ENCODE measurements at places on chromosomes 11 and 22.

DNA sequence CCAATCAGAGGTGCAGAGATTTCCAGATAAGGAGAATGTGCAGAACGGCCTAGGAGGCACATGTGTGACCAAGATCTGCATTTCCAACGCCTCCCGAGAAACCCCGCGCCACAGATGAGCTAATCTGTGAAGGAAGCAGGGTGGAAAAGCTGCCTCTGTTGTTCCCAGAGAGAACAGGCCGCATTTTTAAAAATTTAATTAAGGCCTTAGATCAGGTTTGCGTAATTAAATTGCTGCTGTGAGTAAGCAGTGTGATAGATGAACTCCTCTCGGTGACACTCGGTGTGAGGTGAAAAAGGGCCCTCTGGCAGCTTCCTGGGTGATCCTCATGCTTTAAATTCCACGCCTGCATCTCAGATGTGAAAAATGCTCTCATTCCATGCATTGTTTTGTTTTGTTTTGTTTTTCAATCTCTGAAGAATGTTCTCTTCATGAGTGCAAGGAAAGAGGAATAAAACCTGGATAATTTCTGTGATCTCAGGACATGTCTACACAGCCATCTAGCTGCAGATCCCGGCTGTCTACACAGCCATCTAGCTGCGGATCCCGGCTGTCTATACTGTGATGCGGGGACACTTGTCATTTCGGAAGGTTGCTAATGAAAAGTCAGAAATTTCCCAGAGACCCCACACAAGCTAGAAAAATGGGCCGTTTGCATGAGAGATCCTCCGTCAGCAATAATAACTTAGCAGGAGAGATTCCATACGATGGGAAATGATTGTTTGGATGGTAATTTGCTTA, 1398.9 kb downstream of the BRD1 start:
- DNase-seq: no peak

- DNase-seq: no peak
Measured at GRCh38 chr11:15764326-15764725, 592.0 kb downstream of the SOX6 start.

- no peak for DNase-seq
Measured at GRCh38 chr11:61347916-61348461, 13.7 kb downstream of the CYB561A3 start.

DNA sequence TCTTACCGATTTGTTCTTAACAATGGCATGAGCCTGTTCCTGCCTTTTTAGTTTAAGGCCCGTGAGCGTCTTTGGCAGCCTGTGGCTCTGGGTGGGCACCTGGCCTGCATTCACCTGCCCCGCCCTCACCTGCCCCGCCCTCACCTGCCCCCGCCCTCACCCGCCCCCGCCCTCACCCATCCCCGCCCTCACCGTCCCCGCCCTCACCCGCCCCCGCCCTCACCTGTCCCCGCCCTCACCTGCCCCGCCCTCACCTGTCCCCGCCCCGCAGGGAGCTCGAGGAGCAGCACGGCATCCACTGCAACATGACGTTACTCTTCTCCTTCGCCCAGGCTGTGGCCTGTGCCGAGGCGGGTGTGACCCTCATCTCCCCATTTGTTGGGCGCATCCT, 14.2 kb downstream of the GATD1 start:
- DNase-seq: no peak

GRCh38 chr11:83007909-83008580, 63.7 kb downstream of the RAB30 start:
- DNase-seq: no peak

DNA sequence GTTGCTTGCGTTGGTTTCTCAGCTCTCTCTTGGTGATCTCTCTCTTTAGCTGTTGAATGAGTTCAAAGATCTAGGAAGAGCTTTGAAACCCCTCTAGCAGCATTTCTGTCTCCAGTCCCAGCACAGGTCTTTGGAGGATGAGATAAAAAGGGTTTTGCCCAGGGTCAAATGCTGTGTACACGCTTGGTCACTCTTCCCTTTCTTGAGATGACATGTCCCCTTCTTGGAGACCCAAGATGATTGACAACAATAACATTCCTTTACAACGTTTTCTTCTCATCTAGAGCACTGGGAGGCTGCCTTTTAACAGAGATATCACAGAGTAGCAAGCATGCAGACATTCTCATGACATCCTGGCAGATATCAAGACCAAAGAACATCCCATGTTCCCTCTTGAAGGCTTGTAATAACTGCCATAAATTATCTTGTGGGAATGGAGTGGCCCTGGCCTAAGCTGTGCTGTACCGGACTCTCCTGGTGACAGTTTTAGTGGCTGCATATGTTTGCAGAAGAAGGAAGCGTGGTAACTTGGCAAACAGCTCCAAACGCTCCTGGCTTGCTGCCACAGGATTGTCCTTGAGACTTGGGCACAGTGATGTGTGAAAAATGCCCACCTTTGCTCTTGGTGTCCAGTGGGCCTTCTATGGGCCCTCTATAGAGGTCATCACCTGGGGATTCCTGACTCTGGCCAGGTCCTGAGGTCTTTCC, 107.8 kb downstream of the PTPRJ start:
- DNase-seq: no peak

DNA sequence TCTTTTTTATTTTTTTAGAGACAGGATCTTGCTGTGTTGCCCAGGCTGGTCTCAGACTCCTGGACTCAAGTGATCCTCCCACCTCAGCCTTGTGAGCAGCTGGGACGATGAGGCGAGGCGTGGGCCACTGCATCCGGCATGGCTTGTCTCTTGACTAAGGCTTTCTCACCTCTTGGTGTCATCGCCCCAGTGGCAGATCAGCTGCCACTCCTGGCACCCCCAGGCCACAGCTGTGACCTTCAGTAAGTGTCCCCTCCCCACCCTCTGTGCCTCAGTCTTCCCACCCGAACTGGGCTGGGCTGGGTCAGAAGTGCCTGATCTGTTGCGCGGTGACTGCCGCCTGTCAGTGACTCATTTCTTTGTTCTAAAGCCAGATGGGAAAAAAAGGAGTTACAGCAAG, 3.6 kb downstream of the SYNGR1 start:
- no peak for DNase-seq

- no peak for DNase-seq
Measured at GRCh38 chr22:38230108-38230825, 28.5 kb downstream of the MAFF start.
